ENCODE measurements at places on chromosomes 4 and X.

DNA sequence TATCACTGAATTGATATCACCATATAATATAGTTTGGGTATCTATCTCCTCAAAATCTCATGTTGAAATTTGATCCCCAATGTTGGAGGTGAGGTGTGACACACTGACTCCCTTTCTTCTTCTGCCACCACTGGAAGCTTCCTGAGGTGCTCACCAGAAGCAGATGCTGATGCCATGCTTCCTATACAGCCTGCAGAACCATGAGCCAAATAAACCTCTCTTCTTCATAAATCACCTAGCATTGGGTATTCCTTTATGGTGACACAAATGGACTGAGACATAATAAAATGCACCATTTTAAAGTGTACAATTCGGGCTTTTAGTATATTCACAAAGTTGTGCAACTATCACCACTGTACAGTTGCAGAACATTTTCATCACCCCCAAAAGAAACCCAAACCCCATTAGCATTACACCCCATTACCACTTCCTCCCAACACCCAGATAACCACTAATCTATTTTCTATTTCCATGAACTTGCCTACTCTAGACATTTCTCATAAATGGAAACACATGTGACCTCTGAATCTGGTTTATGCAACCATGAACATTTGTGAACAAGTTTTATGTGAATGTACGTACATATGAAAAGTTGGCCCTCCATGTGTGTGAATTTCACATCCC is 148.9 kb downstream of the OPHN1 start:
- DNase-seq: no peak

DNA sequence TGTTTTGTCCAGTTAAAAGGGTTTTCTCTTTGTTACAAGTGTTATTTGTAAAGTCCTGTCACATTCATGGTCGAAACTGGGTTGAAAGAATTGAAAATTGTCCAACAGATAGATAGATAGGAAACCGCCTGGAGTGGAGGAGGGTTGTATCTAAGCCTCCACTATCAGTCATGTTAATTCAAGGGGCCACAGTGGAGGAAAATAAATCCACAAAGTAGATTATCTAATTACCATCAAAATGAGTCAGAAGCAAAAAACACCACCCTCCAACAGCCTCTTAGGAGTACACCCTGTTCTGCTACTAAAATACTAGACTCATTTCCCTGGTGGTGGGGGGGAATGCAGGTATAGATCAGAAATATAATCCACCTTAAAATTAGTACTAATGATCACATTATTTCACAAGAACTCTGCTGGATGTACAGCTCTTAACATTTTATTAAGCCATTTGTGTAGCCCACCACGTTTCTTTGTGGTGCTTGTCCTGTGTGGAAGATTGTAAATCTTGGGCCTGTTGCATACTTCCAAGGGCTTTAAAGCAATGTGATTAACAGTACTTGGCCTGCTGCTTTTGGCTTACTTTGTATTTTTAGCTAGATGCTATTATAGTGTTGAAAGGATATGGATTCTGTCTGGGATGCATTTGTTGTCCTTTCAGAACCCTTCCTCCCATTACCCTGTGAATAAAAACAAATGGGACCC is 26.8 kb downstream of the RBBP7 start:
- DNase-seq: no peak

DNA sequence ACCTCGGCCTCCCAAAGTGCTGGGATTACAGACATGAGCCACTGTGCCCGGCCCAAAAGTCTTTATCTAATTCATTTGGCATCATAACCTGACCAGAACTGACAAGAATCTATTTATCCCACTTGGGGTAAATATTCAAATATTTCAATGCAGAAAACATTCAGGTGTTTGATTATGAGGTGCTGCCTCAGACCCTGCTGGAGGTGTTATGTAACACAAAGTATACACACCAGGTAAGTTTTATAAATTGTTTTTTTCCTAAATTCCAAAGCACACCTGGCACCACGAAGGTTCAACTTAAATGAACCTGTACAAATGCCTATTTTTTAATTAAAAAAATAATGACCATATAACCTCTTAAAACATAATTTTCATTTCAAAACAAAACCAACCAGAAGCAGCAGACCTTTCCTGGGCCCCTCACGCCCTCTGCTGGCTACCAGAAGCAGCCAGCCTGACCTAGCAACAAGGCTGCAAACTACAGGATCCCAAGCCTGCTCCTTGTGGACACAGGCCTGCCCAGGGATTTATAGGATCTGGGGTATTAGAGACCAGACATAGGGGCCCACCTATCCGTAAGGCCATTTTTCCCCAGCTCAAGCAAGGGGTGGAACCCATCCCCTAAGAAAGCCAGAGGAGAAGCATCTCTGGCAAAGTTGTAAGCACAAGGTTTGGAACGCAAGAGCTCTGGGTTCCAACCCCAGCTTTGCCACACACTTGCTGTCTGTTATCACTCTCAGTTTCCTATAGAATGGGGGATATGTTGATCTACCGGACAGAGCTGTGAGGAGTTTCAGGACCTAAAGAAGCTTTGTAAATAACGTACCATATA is 11.7 kb downstream of the OTUD5 start:
- DNase-seq: no peak

DNA sequence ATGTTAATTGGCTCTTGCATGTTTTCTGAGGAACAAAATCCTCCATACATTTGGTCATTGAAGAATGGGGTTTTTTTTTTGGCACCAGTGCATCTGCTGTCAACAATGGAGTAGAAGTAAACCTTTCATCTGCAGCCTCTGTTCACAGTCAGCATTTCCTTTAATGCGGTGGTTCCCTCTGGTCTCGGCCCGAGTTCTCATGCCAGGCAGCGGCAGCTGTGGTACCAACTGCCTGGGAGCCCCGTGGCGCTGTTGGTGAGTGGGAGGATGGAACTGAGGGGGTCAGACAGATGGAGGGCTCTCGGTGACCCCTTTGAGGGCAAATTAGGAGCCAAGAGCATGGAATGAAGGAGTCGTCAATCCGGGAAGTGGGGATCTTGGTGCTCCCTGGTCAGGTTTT is 114.7 kb downstream of the AFF1 start:
- no peak for DNase-seq

GRCh38 chrX:74493806-74494205 is 72.5 kb downstream of the SLC16A2 start:
- DNase-seq: no peak

- no peak for DNase-seq
Measured at GRCh38 chr4:1801286-1801958, 8.3 kb downstream of the FGFR3 start.

DNA sequence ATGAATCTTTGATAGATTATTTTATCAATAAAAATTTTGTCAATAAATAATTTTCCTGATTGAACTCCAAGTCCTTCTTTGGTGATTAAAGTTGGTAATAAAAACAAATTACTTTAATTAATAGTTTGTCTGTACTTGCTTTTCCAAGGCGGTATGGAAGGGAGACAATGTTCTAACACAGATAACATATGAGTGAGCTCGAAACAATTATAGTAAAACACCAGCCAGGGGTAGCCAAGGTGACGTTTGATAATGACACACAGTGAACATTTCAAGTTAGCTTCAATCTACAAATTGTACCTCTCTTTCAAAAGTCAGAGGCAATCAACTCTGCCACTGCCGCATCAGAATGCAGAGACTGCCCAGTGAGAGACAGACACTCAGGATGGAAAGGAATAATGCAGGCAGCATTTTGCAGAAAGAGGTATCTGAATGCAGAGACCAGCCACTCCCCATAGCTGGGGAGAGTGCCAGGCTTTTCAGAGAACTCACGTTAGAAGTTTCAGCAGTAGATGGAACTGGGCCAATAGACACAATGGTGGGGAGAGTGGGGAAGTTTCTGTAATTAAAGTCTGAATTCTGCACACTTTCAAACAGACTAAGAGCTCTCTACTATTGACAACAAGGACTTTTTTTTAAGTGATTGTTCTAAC is 18.1 kb upstream of the ATOH1 start:
- DNase-seq: no peak

- DNase-seq: no peak
Measured at GRCh38 chr4:48247142-48247877, 22.3 kb downstream of the TEC start.

DNA sequence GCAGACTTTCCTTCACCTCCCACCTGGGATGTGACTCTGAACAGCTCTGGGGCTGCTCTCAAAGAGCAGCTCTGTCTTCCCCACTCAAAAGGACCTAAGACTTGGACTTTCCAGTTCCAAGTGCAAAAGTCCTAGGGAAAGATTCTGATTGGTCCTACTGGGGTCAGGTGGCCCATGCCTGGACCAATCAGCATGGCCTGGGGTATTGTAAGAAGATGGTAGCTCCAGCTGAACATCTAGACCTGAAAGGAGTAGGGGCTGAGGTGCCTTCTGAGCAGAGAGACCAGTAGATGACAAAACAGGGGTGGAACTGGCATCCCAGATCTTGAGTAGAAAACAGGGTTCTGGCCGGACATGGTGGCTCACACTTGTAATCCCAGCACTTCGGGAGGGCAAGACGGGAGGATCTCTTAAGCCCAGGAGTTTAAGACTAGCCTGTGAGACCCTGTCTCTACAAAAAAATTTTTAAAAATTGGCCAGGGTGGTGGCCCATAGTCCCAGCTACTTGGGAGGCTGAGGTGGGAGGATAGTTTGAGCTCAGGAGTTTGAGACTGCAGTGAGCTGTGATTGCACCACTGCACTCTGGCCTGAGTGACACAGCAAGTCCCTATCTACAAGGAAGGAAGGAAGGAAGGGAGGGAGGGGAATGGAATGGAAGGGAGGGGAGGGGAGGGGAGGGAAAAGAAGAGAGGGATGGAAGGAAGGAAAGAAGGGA is 27.4 kb upstream of the MRFAP1 start:
- DNase-seq: no peak

DNA sequence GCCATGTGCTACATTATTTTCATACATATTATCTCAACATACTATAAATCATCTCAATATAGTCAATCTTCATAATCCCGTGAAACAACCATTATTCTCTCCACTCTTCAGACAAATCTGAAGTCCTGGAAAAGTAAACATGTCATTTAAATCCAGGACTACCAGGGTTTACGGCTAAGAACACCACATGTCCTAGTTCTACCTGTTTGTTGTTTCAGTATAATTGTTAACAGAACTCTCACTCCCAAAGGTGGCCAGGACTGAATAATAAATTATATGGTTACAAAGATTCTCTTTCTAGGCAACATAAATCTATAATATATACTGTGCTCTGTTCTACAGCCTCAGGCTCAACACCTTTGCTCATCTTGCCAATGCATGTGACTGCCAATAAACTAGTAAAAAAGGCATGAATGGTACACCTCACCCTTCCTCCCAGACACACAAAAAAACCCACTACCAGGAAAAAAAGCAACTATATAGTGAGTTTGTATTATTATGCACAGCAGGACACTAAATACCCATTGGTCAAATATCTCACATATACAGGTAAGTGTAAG is 20.1 kb downstream of the EIF4E start:
- DNase-seq: no peak

DNA sequence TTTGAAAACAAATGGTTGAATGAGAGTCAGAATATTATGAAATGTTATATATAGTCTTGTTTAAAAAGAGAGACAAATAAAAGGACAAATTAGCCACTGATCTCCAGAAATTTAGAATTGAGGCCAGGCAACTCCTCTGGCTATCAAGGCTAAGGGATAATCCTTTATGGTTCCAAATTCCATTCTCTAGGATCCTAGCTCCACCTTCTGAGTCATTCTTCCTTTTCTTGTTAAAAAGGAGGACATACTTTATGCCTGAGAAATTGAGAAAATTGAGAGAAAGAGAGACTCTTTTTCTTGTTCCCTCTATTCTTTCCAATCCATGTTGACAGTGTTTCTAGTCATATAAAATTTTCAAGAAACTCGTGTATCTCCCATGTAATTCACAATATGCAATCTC is 1299.5 kb downstream of the FSTL5 start:
- no peak for DNase-seq

- DNase-seq: no peak
Measured at GRCh38 chr4:138916763-138917162, 98.8 kb upstream of the NOCT start.

GRCh38 chr4:74624351-74625151 is 169.8 kb downstream of the BTC start:
- DNase-seq: no peak

DNA sequence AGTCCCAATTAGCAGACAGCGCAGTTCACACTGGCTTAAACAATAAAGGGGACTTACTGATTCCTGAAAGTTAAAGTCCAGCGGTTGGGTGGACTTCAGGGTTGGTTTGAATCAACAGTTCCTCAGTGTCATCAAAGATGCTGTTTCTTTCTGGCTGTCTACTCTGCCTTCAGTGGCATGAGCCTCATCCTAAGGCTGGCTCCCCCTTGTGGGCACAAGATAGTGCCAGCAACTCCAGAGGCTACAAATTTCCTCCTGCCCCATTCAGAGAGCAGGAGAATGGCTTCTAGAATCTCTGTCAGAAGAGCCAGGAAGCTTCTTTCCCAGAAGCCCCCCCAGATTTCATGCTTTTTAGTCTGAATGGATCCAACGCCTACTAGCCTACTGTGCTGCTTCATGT is 82.4 kb upstream of the MTM1 start:
- DNase-seq: no peak

- DNase-seq: no peak
Measured at GRCh38 chr4:90027565-90027964, 99.6 kb upstream of the CCSER1 start.

DNA sequence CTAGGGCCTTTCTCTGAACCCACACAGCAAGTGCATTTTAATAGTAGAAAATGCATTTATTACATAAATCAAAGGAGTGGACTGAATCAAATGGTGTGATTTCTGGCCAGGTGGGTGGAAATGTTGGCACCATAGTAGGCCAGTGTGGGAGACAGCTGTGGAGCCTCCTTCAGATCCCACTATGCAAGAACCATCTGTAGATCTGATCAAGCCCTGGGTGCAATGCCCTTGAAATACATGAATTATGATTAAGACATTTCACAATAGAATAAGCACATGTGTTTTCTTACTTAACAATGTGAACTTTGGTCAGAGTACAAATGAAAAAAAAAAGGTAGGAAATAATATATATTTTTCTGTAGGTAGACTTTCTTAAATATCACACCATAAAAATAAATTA is 204.3 kb downstream of the PCDH7 start:
- no peak for DNase-seq

DNA sequence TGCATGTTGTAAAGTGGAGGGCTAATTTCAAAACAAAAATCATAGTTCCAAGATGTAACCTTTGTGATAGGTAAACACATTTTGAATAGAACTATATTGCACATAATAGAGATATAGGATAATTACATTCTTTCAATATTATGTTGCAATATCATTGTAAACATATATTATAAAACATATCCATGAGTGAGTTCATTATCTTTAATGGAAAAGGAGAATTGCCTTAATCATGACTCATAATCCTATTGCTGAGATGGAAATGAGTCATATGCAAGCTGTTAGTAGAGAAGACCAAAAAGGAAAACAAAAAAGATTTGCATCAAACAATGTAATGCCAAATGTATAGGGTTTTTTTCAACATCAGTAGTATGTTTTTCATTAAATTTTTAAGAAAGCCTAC is 73.7 kb upstream of the WDR44 start:
- DNase-seq: no peak

- DNase-seq: no peak
Measured at GRCh38 chr4:55079451-55080173, 45.8 kb downstream of the KDR start.
